ENCODE measurements at places on chromosomes 1 and 21.

GRCh38 chr21:16573578-16573977 lies 843.8 kb downstream of the USP25 start:
- no peak for DNase-seq

GRCh38 chr1:156212130-156212529 lies 677 bp upstream of the PMF1 start:
- DNase-seq, result no peak

DNA sequence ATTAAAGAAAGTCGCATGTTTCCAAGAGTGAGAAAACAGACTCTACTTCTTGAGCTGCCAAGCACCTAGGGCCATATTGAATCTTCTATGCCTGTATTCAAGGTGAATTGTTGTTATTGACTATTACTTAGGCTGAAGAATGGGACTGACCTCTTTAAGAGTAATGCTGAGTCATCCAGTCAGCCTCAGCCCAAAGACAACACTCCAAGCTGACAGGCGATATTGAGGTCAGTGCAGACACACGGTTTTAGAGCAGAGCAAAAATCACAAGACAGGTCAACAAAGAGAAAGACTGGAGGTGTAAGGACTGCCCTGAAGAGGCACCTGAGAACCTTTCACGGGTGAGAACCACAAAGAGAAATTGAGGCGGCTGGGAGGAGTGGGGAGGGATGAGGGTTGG lies 146.9 kb downstream of the MIS18A start:
- no peak for DNase-seq

- DNase-seq, result no peak
Measured at GRCh38 chr1:211375146-211375818, 48.6 kb downstream of the TRAF5 start.

GRCh38 chr1:15186846-15187151 lies 33.3 kb downstream of the TMEM51 start:
- no peak for DNase-seq

- no peak for DNase-seq
Measured at GRCh38 chr1:165960136-165960535, 132.7 kb downstream of the UCK2 start.

- no peak for DNase-seq
Measured at GRCh38 chr21:29245104-29245643, 53.5 kb upstream of the BACH1 start.

GRCh38 chr1:230306169-230306568 lies 120.0 kb downstream of the PGBD5 start:
- DNase-seq, result no peak

DNA sequence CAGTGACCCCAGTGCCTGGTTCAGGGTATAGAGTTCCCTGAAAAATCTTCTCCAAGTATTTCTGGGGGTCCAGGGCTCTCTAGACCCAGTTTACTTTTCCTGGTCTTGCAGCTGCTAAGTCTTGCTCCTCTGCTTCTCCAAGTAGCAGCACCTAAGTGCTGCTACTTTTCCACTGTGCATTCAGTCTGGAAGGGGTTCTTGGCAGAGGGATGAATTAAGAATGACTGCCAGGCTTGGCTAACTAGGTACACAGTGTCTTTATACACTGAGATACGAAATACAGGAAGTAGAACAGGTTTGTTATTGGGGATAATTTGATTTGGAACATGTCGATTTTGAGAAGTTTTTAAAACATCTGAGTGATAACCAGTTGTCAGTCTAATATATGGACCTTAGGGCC lies 24.2 kb upstream of the ERICH3 start:
- DNase-seq, result no peak

- no peak for DNase-seq
Measured at GRCh38 chr1:203769505-203770343, 4.7 kb downstream of the LAX1 start.

GRCh38 chr1:162855461-162856150 lies 5.4 kb downstream of the CCDC190 start:
- DNase-seq, result no peak

- DNase-seq, result no peak
Measured at GRCh38 chr1:47213230-47213963, 18.6 kb downstream of the TAL1 start.

DNA sequence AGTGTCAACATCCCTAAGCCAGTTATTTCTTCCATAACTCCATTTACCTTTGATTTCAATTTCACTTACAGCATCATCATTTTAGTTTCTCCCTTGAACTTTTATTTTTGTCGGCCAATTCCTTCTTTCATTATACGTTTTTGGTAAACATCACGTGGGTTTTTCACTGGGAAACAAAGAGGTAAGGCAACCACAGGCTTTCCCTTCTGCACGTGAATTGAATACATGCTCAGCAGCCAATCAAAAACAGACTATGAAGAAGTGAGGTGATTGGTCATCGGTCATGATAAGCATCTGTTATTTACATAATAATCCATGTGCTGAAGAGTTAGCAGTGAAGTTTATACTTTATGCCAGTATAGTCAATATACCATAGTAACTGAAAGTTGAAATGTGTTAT lies 98.7 kb downstream of the NCAM2 start:
- no peak for DNase-seq

GRCh38 chr1:205325334-205325884 lies 3.9 kb upstream of the NUAK2 start:
- DNase-seq, result no peak

- DNase-seq, result no peak
Measured at GRCh38 chr1:181128592-181129497, 40.3 kb downstream of the IER5 start.

Measured in cortex of kidney (tissue), 1 donor.